ENCODE measurements at places on chromosomes 2 and 18.

DNA sequence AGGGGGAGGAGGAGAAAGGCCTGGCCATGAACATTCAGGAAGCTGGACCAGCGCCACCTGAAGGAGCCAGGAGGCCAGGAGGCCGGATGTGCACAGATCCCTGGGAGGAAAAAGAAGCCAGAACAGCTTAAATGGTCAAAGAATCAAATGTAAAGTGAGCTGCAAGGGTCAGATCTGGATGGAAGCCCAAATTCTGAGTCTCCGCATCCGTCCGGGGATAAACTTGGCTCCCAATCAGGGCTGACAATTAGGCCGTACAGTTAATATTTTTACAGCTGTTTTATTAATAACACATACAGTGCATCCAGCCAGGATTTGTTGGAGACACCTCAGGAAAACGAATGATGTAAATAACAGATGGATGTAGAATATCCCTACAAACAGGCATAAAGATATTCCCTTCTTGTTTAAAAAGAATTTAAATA, 495.1 kb upstream of the TCF4 start:
- DNase-seq, result no peak

DNA sequence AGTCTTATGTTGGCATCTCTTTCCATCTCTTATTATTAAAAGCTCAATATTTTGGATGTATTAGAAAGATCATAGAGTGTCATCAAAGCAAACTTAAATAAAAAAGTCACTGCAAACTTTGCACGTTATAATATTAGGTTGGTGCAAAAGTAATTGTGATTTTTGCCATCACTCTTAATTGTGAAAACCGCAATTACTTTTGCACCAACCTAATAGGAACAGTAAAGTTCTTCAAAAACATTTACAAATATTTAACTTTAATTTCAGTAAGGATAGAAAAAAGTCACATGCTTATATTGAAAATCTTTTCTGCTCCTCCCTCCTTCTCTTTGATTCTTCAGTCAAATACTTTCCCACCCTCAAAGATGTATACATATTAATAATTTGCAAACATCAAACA, 51.5 kb downstream of the ZNF521 start:
- no peak for DNase-seq

GRCh38 chr2:26921323-26921722, 49.1 kb upstream of the MAPRE3 start:
- no peak for DNase-seq

DNA sequence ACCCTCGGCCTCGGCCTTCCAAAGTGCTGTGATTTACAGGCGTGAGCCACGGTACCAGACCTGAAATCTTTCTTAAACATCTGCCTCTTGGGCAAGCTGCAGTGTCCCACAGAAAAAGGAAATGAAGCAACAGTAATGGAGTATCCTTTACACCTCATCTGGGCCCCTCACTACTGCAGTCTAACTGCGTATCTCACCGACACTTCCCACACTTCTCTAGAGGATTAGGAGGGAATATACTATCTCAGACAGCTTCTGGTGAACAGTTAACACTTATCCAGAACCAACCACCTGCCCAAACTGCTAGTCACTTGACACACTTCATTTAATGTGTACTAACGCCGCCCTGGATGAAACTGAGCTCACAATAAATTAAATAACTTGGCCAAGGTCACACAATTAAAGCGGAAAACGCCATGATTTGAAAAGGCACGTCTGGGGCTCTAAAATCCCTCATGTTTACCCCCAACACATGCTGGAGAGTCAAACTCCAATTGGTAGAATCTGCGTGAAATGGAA, 993 bp downstream of the COX7A2L start:
- DNase-seq, result no peak

DNA sequence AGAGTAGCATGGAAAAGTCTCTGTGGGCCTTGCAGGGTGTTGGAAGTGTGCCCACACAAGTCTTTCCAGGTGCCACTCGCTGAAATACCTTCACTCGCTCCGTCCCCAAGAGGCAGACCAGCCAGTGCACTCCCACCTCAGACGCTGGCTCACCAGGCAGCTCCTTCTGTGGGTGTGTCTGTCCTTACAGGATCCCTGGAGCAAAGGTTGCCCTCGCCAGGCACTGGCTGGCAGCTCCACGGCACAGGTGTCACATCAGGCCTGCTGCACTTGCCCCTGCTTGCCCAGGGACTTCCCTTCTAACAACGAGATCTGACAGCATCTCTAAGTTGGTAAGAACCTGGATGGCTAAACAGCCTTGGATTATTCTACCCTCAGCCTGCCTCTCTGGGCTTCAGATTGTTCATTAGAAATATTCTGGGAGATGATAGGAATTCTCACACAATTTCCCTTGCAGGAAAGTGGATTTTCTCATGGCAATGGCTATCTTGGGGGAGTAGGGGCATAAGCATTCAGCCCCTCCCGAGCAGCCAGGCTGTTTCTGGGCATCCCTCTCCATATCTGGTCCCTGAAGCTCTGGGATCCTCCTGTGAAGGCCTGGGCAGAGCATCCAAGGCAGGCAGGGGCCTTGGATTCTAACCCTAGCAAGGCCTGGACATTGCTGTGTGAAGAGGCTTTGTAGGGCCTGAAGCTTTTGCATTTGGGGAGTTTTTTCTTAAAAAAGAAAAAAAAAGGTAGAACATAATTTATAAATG, 262.1 kb downstream of the MYCN start:
- no peak for DNase-seq

DNA sequence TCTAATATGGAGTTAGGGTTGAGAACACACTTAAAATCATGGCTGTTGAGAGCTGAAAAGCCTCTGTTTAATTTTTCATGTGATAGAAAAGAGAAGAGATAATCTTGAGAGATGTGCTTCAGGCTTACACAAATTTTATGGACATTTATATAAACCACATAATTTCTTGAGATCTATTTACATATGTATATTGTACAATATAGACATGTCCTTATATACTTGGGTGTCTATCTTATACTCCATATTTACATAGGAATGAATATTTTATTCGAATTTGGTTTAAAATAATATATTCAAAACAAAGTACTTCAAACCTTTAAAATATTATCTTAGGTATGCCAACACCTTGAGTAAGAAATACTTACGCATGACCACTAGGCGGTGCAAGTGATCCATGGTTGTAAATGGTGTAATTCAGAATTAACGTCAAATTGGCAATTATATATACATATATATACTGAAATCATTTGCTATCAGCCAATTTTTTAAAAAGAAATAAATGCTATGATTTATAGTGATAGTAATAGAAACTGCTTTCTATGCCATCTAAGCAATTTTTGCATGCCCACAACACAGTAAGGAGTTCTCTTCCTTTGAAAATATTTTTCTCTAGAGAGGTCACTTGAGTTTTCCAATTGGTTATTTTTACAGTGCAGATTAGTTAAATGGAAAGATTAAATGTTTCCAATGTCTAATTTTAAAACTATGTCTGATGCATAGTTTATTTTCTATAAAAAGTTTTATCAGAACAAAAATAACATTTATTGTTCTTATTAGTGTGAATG, 37.6 kb upstream of the SPAG16 start:
- no peak for DNase-seq

GRCh38 chr18:47492691-47493090, 241.2 kb upstream of the SKOR2 start:
- no peak for DNase-seq

DNA sequence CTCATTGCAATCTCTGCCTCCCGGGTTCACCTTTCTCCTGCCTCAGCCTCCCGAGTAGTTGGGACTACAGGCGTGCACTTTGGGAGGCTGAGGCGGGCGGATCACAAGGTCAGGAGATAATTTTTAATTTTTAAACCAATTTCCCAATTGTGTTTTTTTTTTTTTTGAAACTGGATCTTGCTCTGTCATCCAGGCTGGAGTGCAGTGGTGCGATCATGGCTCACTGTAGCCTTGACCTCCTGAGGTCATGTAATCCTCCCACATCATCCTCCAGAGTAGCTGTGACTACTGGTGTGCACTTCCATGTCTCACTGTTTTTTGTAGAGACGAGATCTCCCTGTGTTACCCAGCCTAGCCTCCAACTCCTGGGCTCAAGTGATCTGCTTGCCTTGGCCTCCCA, 49.3 kb downstream of the GLS start:
- DNase-seq, result no peak

DNA sequence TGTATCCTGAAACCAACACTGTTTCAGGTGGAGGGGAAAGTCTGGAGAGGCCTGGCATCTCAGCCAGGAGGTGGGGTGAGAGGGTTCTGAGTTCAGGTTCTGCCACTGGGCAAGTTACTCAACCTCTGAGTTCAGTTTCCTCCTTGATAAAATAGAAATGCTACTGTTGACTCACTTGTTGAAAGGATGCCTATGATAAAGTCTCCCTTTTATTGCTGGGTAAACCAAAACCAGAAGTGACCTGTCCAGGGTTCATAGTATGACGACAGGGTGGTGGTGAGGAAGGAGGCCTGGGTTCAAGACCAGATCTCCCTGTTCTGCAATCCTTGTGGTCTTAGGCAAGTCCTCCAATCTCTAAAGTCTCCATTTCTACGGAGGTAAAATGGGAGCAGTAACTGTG, 232.7 kb downstream of the PRKCE start:
- no peak for DNase-seq

Data from stimulated activated CD8-positive, alpha-beta memory T cell treated with anti-CD3 and anti-CD28 coated beads, Interleukin-12 subunit alpha, Interleukin-12 subunit beta, amount 100 ng/mL, for 4 hours (primary cell).